ENCODE measurements at places on chromosomes 6 and 20. TPM values are rescaled to one million over a fixed set of nuclear protein-coding genes. Genes with fewer than 3 reads are reported as not detected.

- no peaks in the 10 kb centered on the region for H3K27me3 ChIP-seq
- H3K36me3 ChIP-seq: no peaks in the 10 kb centered on the region
- no peak for DNase-seq
- no peak overlapping the region for H3K4me3 ChIP-seq
Measured at GRCh38 chr6:47116606-47117005, 74.5 kb upstream of the ADGRF1 start.

ALDH5A1 gene
- polyA plus RNA-seq: 0.17 TPM

GRCh38 chr6:38152620-38153019, 333.1 kb downstream of the ZFAND3 start:
- no peak for DNase-seq
- peak overlapping the region; percentile 33 for H3K27ac ChIP-seq
- H3K36me3 ChIP-seq: peaks cover 20% of the 10 kb centered on the region
- H3K4me1 ChIP-seq: peaks cover 16% of the 10 kb centered on the region

GCNT2 gene
- polyA plus RNA-seq: 4.3 TPM
